Activated CD8-positive, alpha-beta memory T cell treated with anti-CD3 and anti-CD28 coated beads, Interleukin-2, amount 50 U/mL, for 48 hours (primary cell): ENCODE measurements at places on chromosomes 4 and X.

GRCh38 chrX:144918936-144919335 is 328.4 kb upstream of the SPANXN1 start:
- DNase-seq = no peak

DNA sequence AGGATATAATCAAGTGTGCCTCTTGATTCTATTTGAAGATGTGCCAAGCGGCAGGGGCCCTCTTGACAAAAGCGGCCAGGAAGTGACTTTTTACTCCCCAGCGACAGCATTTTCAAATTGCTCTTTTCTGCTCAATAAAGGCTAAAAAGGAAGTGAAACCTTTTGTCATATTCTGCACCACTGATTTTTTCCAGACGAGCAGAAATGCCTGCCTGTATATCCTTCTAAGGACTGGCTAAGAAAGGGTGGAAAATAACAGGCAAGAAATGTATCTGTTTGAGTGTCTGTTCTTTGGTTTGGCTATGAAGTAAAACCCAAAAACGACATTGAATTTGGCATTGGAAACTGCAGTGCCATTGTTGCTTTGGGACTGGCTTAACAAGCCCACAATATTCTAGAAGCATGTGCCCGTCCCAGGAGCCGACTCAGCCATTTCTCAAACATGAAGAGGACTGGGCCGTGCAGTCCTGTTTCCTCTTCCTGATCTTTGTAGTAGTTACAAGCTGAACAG is 25.4 kb downstream of the TMSB4X start:
- DNase-seq = no peak

GRCh38 chr4:130705023-130705422 is 1609.1 kb downstream of the C4orf33 start:
- no peak for DNase-seq

- DNase-seq = no peak
Observed at GRCh38 chrX:136260776-136261175, 9.6 kb upstream of the MAP7D3 start.

GRCh38 chr4:69849969-69850368 is 10.0 kb downstream of the SULT1E1 start:
- DNase-seq = no peak

GRCh38 chr4:82864336-82864979 is 26.5 kb downstream of the SEC31A start:
- no peak for DNase-seq

GRCh38 chr4:174434455-174434854 is 87.8 kb downstream of the HPGD start:
- DNase-seq = no peak
